ENCODE measurements at places on chromosomes 4 and X.
A peak's percentile ranks its signal among the peaks of the same experiment; 100 is the strongest.

- peak; percentile 81 for DNase-seq
Observed at GRCh38 chr4:17468619-17469221, 43.2 kb downstream of the QDPR start.

- DNase-seq: no peak
Observed at GRCh38 chr4:31727030-31727429, 1006.9 kb downstream of the PCDH7 start.

GRCh38 chr4:61245069-61245714 is 45.1 kb downstream of the ADGRL3 start:
- DNase-seq: peak; percentile 39

- no peak for DNase-seq
Observed at GRCh38 chr4:150117094-150117493, 38.8 kb downstream of the DCLK2 start.

GRCh38 chr4:80268936-80269335 is 2.5 kb downstream of the FGF5 start:
- DNase-seq: no peak

- no peak for DNase-seq
Observed at GRCh38 chr4:165625281-165625680, 246.5 kb downstream of the CPE start.

DNA sequence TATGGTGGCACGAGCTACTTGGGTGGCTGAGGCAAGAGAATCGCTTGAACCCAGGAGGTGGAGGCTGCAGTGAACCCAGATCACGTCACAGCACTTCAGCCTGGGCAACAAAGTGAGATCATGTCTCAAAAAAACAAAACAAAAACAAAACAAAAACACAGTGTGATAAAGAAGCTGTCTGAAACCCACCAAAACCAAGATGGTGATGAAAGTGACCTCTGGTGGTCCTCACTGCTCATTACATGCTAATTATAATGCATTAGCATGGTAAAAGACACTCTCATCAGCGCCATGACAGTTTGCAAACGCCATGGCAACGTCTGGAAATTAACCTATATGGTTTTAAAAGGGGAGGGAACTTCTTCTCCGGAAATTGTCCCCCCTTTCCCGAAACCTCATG is 29.4 kb upstream of the OPHN1 start:
- peak; percentile 67 for DNase-seq

Measured in eye (tissue), 1 donor.